ENCODE measurements at places on chromosomes 6 and 20.

DNA sequence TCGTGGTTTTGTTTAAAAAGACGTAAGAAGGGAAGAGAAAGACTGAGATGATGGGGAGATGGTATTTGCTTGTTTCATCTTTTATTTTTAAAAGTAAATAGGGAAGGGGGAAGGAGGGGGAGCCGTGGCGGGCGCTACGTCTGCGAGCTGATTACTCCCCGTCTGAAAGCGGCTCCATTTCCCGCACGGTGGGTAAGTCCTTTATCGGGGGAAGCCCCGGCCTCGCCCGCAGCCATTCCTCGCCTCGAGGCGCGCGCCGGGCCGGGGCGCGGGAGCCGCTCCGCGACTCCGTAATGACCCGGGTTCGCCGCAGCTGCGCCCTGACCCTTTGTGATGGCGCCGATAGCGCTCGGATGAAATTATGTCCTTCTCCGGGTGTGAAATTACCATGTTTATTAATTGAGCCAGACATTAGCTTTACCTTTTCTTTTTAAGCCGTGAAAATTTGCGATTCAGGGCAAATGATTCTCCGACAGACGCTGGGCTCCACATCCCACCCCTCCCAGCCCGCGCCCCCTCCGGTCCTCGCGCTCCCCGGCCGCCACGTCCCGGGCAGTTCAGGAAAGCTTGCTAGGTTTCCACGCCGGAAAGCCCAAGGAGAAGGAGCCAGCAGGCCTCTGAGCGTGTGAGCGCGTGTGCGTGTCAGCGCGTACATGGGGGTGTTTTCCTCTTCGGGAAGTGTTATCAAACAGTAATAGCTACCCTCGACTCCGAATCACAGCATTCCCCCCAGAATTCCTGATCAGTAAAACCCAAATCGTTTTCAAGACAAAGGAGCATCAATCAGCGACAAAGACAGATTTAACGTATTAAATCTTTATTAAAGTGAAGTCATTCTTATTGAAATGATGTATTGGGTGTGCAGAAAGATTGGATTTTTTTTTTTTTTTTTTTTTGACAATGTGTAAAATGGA lies 30.0 kb downstream of the TFAP2A start:
- no peak for DNase-seq

GRCh38 chr20:17709361-17710293 lies 9.9 kb downstream of the BANF2 start:
- no peak for DNase-seq

GRCh38 chr20:46357030-46357514 lies 48.8 kb upstream of the CDH22 start:
- DNase-seq: no peak

DNA sequence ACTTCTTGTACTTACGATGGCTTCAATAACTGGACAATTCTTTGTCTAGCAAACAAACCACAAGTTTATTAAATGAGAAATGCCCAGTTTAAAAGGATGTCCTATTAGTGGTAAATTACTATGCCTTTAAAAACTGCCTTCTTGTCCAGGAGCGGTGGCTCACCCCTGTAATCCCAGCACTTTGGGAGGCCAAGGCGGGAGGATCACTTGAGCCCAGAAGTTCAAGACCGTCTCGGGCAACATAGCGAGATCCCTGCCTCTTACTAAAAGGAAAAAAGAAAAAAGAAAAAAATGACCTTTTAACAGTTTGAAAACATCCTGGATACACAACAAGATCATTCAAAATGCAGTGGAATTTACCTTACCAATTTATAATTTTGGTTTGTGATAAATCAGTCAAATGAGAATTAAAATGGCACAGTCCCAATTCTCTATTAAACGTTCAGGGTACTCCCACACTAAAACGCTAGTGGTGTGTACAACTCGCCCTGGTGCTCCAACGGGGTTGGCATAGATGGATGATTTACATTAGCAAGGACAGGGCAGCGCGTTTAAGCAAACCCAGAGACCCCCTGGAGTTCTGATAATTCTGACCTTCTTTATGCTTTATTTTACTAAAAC lies 2.3 kb downstream of the ZBTB2 start:
- no peak for DNase-seq

GRCh38 chr6:6925391-6926164 lies 182.2 kb upstream of the RREB1 start:
- no peak for DNase-seq

DNA sequence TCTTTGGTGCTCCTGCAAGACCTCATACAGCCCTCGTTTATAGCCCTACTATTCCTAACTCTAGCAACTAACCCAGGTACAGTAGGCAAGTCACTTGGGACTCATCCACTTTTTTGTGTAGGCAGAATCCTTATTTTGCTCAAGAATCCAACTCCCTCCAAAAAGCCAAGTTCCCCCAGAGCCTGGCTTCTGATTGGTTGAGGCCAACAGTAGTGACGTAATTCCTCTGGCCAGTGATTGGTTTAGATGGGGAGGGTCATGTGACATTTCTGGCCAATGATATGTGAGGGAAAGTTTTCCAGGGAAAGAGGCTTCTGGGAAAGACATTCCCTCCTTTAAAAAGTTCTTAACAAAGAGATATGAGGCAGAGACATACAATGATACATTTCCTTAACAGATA lies 32.1 kb downstream of the KIAA1755 start:
- DNase-seq: no peak

DNA sequence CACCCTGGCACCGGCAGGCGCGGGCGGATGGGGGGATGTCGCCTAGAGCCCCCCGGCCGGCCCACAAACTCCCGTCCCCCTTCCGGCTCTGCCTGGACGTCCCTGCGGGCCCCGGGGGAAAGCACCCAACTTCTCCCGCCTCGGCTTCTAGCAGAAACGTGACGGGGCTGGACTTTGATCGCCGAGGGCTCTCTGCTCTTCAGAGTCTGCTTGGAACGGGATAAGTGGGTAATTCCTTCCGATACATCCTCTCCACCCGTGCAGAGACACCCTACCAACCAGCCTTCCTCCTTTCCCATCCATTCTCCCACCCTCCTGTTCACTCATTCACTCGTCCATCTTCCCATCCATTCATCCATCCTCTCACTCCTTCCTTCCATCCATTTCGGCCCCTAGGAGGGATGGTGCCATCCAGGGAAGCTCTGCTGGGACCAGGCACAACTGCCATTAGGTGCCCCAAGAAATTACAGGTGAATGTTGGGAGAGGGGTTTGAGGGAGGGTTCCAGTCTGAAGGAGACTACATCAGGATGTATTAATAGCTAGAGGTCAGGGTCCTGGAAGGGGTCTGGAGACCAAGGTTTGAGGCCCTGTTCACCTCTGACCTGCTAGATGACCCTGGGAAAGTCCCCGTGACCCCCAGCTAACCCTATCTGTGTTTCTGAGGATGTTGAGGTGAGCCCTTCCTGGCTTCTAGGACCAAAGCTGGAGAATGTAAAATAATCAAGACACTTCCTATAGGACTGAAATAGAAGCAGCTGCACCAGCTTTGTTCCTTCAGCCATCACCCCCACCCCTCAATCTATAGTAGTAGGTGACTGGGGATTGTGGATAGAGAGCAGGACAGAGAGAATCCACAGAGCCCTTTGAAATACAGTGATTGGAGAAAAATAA lies 538 bp downstream of the TTLL9 start:
- no peak for DNase-seq

DNA sequence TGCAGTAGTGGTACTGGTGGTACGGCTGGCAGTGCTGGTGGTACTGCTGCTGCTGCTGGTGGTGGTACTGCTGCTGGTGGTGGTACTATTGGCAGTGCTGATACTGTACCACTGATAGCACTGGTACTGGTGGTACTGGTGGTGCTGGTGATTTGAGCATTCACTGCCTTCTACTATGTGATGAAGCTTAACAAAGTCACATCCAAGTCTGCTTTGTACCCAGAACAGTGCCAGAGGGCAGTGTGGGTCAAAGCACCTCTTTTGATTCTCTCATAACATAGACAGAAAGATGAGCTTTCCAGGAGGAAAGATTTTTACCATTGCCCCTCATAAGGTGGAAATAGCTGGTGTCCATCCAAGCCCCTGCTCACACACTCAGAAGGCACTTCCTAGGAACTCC lies 48.7 kb downstream of the ANKRD6 start:
- no peak for DNase-seq

GRCh38 chr6:141259807-141260206 lies 872.9 kb upstream of the GJE1 start:
- no peak for DNase-seq

- no peak for DNase-seq
These were observed 437.8 kb downstream of the CDC5L start for GRCh38 chr6:44825273-44825672.

DNA sequence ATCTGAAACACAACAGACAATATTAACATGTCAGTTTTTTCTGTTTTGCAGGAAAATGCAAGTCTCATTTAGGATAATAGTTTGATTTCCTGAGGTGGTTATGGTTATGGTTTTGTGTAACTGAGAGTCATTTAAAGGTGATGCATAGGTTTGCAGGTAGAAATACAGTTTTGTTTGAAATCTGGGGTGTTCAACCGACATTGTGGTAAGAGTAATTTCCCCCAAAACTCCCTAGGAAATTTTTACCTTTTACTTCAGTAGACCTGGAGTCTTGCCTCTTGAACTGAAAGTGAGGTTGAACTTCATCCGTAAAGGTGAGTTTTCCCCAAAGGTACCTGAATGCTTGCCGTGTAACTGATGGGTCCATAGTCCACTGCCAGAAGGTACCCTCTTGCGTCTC lies 71.4 kb downstream of the JARID2 start:
- no peak for DNase-seq

DNA sequence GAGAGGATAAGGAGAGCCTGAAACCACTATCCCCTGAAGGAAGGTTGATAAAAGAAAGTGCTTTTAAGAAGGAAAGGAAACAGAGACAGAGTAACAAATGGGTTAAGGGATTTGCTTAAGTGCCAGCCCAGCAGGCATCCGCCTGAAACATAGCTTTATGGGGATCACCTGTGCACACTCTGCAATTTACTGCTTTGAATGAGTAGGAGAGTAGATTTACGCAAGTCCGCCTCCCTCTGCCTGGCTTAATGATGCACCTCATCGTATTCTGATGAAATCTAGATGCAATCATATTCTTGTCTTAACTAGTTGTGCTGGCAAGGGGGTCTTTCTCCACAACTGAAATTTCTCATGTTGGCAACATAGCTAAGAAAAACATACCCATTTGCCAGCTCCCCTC lies 101.1 kb upstream of the ID4 start:
- no peak for DNase-seq

- DNase-seq: no peak
These were observed 508.3 kb downstream of the PRKN start for GRCh38 chr6:162219266-162219665.

DNA sequence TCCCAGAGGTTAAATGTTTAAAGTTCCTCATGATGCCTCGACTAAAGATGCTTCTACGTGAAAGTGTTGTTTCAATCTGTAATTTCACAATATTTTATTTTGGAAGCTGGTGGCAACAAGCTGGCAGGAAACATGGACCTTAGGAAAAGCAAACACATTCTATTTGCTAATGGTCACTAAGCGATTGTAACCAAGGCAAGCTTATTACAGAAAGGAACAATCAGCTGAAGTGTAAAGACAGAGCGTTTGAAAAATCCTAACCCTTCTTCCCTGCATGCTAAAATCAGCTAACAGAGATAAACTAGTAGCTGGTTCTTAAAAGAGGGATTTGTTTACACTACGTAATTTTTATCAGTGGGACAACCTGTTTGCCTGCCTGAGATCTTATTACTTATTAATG lies 50.0 kb downstream of the IL20RA start:
- DNase-seq: no peak

- DNase-seq: no peak
These were observed 31.5 kb upstream of the EDN1 start for GRCh38 chr6:12258591-12259075.

DNA sequence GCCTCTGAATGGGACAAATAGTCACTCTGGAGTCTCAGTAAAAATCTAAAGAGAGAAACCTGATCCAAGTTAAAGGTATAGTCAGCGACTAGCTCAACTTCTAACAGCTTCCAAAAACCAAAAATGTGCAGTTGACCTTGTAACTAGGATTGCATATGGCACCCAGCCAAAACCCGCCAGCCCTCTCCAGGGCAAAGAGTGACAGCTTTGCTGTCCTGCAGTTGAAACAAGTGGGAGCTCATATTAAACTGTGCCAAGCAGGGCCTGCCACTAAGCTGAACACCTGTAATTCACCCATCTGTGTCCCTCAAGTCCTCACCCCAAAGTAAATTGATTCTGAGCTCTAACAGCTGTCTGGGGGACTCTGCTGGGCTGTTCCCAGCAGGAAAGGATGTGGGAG lies 695.3 kb downstream of the MAFB start:
- DNase-seq: no peak

- DNase-seq: no peak
These were observed 22.1 kb upstream of the CD83 start for GRCh38 chr6:14095437-14095836.

GRCh38 chr6:1389369-1390132 lies at the start of gene FOXF2:
Gene FOXF2, plus strand, starts transcription at chr6:1389576. Its CDS starts 372 bp downstream, at chr6:1389948.
- no peak for DNase-seq

DNA sequence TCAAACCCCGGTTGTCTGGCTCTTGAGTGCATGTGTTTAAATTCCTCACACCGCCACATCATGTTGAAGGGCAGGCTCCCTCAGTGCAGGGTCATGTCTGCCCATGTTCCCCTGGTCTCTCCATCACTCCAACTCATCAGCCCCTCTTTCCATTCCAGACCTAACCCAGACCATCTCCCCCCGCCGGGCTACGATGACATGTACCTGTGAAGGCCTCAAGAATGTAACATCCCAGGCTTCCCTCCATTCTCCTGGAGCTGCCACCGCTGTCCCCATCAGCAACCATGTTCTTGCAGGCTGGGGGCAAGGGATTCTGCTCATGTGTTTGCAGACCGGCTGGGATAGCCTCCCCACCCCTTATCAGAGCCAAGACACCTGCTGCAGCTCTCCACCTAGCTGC lies 19.9 kb downstream of the TMEM74B start:
- no peak for DNase-seq

DNA sequence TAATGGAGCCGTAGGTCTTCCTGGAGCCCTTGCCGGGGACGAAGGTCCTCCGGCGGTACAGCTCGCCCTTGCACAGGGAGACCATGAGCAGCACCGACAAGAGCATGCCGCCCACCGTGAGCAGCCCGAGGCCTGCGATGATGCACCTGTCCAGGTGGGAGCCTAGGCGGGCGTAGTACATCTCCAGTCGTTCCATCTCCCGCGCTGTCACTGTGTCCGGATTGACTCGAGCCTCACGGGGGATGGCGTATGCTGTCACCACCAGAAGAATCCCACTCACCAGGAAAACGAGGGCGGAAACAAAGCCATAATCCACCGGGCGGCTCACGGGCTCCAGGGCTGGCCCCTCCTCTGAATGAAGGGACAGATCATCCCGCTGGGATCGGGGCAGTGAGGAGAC lies 3.8 kb downstream of the TMEM74B start:
- DNase-seq: no peak
